H4 (cell line): ENCODE measurements at places on chromosomes 4 and X.

DNA sequence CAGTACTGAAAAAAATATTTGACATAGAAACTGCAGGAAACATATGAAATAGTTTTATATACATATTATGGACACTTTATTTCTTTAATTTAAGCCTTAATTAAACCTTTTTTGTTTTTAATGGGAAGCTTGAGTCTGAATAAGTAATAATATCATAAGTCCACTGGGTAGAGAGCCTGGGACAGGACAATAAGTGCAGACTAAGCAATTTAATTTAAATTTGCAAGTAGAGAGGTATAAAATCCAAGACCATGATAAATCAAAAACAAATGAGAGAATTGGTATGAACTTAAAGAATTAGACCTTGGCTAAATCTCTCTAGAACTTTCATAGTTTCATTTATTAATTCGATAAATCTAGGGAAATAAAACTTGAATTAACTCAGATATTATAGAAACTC is 571.2 kb downstream of the ARAP2 start:
- DNase-seq: no peak

- DNase-seq: no peak
Observed at GRCh38 chrX:120090208-120090607, 12.7 kb upstream of the RHOXF2B start.

- DNase-seq: no peak
Observed at GRCh38 chrX:20409991-20410390, 143.3 kb upstream of the RPS6KA3 start.

GRCh38 chrX:9569876-9570301 is 105.0 kb downstream of the TBL1X start:
- peak; percentile 71 for DNase-seq

DNA sequence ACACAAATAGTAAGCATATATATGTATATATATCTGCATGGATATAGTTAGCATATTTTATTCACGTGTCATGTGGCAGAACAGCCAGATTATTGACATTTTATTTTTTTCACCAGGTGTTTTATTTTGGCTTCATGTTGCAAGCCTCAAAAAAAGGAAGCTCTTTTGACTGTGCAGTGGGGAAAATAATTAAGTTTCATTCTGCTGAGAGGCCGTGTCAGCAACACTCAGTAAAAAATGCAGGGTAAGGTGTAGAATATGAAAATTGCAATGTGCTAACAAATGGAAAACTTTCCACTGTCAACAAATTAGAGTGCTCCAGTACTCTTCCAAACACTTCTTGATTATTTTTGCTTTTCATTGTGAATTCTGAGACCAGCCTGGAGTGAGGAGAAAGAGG is 511.5 kb downstream of the GLUD2 start:
- DNase-seq: no peak

DNA sequence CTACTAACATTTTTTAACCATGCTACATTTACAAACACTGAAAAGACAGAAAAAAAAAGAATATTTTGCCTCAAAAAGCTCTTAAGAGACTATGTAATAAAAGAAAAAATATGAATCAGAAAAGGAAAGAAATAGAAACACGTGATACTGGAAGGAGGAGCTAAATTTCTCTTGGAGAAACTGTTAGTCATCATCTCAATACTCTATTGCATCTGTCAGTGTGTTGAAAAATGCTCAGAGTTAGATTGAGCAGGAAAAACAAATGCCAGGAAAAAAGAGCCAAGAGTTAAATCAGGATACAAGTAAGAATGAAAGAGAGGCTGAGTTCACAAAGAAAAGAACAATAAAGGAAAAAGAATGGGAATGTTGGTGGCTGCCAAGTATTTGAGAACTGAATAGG is 2.6 kb downstream of the RAB28 start:
- peak; percentile 31 for DNase-seq

GRCh38 chr4:60461551-60461950 is 738.6 kb upstream of the ADGRL3 start:
- no peak for DNase-seq

DNA sequence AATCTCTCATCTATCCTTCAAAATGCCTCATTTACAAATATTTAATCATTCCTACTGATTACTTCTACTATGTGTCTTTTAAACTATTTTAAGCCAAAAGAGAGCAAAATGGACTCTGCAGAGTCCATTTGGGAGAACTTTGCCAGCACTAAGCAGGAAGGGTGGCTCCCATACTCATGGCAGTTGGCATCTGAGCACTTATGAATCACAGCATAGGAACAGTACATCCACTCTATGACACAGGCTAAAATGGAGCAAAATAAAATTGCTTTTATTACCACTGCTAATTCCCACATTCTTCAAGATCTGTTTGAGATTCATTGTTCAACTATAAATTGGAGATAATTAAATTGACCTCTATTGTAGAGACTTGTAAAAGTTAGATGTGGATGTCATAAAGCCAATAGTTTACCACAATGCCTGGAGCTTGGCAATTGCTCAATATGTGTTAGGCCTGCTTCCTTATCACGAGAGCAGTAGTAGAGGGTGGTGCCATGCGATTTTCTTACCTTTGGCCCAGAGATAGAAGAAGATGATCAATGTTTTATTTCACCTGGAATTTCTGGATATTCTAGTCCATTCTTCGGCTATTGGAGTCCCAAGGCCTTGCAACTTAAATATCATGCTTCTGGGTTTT is 19.1 kb downstream of the HPGD start:
- no peak for DNase-seq

- peak; percentile 85 for DNase-seq
Observed at GRCh38 chr4:23614284-23614892, 275.5 kb downstream of the PPARGC1A start.

- DNase-seq: peak; percentile 74
Observed at GRCh38 chr4:17511950-17512795, at the start of gene QDPR. Gene QDPR, minus strand, starts transcription at chr4:17512090. Its CDS starts 36 bp downstream, at chr4:17512054.

- DNase-seq: no peak
Observed at GRCh38 chrX:32937043-32937442, 274.3 kb downstream of the DMD start.

DNA sequence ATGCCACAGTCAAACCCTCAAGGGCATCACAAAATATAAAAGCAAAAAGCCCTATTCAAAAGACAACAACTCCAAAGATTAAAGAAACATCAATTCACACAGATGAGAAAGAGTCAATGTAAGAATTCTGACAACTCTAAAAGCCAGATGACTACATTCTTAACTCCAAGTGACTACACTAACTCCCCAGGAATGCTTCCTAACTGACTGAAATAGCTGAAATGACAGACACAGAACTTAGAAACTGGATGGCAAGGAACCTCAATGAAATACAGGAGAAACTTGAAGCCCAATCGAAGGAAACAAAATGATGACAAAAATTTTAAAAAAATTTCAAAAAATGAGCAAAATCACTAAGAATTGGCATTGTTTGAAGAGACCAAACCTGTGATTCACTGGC is 1047.6 kb upstream of the PCDH10 start:
- DNase-seq: no peak

GRCh38 chr4:108375434-108375833 is 206.7 kb upstream of the LEF1 start:
- no peak for DNase-seq

DNA sequence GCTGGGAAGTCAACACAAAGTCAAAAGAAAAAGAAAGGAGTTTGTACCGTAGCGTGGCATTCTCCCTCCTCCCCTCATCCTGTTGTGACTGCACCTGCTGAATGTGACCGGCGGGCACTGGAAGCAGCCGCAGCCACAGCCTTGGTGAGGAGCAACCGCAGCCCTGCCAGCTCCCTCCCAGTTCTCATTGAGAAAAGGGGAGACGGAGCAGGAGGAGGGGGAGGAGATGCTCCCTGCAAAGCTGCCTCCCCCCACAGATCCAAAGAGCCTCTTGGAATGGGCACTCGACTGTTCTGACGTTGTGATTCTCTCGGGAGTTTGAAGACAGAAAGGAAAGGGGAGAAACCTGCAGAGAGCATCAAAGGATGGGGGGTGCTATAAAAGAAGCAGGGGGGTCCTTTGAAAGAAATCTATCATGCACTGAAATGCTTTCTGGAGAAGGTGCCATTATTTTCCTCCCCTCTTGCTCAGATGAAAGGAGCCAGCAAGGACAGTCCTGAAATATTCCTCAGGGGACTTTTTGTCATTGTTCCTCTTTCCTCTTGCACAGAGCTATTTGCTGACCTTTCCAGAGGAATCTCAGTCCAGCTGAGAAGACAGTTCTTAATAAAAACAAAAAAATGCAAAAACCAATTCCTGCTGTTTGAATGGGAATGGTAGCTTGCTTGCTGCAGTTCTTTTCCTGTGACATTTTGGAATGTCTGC is 429.7 kb downstream of the MAPK10 start:
- DNase-seq: no peak

GRCh38 chr4:22884157-22884556 is 191.4 kb downstream of the GBA3 start:
- DNase-seq: no peak

GRCh38 chr4:1933700-1934099 is 62.5 kb downstream of the NSD2 start:
- DNase-seq: no peak

- DNase-seq: no peak
Observed at GRCh38 chrX:47933946-47934345, 69.8 kb downstream of the ZNF182 start.

GRCh38 chr4:148354186-148354585 is 88.0 kb downstream of the NR3C2 start:
- DNase-seq: no peak

DNA sequence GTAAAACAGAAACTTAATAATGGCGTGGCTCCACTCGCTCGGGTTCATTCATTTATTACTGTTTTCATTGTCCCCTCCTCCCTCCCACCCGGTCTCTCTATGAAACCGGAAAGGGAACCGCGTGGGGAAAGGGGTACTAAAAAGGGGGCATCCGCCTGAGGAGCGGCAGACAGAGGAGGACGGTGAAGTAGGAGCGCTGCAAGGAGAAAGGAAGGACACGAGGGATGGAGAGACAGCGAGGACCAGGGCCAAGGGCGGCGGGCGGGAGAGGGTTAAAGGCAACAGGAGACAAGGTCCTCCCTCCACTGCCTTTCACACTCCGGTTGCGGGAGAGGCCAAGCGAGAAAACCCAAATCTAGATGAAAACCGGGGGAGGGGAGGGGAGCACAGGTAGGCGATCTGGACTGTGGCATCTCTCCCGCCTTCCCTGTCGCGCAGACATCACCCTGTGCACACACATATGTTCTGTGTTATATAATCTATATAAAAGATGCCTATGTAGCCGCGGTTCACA is 829 bp downstream of the ELOVL6 start:
- DNase-seq: peak; percentile 18

DNA sequence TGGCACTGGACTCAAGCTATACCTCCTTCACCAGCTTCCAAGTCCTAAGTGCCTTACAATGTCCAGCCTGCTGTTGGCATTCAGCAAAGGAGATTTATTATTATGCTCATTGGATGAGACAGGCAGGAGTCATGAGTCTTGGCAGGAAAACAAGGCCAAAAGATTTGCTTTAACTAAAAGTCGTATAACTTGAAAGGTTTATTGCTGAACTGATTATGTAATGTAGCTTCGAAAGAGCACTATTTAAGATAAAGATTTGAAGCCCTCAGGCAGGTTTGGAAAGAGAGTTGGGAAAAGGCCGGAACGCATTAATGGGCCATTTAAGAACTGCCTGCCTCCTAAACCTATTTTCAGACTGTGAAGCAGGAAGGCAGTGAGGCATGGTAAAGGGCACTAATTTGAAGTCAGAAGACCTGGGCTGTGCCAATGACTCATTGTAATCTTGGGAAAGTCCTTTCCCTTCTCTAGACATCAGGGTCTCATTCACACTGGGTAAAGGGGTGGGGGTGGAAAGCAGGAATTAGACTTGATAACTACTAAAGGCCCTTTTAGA is 280.5 kb upstream of the EDA2R start:
- DNase-seq: no peak

- no peak for DNase-seq
Observed at GRCh38 chr4:146182443-146182842, 6.9 kb downstream of the LSM6 start.

DNA sequence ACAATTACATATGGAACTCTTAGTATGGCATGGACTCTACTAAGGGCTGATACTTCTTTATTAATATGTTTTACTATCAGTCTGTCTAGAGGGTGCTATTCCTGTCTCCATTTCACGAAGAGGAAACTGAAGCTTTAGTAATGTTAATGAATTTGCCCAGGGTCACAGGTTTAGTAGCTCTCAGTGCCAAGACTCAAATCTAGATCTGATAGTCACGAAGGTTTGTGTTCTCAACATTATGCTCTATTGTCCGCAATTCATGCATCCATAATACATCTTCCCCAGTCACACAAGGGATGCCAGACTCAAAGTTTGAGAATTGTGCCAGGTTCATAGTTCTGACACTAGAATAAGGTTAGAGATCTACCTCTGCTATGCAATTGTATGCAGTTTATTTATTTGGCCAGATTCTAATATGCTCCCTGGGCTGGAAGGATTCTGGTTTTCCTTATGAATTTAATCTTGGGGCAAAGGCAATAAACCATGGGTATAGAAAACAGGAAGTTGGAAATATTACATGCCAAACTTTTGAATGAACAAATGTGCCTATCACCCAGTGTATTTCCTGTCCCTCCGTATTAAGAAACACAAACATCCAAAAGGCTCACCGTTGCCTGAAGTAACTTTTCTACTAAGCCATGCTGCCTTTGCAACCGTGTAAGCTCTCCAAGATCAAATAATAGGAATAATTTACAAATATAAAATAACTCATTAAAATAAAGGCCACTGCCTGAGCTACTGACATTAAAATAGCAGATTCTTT is 478.5 kb downstream of the INPP4B start:
- no peak for DNase-seq

DNA sequence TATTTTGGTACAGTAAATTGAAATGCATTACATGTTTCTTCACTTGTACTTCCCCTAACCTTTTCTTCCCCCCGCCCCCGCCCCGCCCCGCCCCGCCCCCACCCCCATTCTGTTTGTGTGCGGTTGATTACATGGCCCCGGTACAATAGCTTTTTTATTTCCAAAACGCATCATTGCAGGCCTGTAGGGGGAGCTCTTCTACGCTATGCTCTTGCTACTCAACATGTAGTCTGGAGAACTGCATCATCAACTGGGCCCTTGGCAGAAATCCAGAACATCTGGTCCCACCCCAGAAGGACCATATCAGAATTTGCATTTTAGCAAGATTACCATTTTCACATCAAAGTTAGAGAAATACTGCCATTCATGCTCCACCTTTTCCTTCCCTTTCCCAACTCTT is 333.3 kb upstream of the DDX53 start:
- DNase-seq: peak; percentile 29

DNA sequence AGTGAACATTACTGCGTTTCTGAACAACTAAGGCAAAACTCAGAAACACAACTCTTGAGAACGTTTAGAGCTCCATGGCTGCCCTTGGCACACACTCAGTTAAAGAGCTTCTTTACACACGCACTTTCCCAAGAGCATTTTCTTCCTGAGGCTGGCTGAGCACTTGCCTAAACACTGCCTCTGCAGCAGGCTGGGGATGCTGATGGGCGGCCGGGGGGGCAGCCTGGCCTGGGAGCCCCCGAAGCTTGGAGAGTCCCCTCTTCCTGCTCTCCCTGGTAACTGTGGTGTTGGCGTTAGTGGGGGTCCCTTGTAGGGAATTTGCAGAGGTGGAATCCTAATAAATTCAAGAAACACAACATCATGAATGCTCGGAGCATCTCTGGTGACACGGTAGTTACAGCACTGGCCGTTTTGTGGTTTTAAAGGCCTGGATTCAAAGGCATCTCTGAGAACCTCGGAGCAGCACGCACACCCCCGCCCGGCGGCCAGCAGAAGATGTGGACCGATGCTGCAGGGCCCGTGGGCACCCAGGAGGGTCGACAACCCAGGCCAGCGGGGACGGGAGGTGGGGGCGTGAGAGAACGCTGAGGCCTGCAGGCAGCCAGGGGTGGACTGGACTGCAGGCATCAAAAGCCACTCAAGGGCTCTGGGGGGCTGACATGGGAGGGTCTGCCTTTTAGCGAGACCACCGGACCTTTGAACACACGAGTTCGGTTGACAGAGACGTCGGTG is 45.4 kb downstream of the FGFRL1 start:
- DNase-seq: no peak

GRCh38 chrX:154333837-154334271 is 38.3 kb downstream of the TKTL1 start:
- DNase-seq: no peak
